ENCODE measurements at places on chromosomes 5 and 9. TPM values are rescaled to one million over a fixed set of nuclear protein-coding genes. Genes with fewer than 3 reads are reported as not detected.
A peak's percentile ranks its signal among the peaks of the same experiment; 100 is the strongest.

- no peak for DNase-seq
Observed at GRCh38 chr5:73214996-73215395, 42.0 kb downstream of the TMEM174 start.

DNA sequence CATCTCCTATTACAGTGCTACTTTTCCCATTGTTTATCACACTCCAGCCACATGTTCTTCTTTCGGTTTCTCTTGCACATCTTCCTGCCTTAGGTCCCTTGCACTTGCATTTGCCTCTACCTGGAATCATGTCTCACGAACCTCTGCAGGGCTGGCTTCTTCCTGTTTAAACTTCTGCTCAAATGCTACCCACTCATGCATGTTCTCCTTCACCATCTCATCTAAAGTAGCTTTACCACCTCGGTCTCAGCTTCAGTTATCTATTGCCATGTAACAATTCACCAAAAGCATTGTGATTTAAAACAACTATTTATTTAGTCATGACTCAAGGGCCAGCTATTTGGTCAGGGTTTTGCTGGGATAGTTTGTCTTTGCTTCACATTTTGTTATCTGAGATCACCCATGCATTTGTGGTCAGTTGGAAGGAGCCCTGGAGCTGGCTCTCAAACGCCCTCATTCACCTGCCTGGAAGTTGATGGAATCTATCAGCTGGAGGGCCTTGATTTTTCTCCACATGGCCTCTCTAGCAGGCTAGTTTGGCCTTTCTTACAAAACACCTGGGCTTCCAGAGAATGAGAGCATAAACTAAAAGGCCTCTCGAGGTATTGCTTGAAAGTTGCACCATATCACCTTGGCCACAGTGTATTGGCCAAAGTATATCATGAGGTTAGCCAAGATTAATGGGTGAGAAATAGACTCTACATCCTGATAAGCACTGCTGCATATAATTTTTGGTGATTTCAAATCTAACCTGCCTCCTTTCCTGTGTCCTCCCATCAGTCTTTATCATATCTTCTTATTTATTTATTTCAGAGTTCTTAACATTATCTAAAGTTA lies 21.4 kb downstream of the SPINK1 start:
- no peak for DNase-seq

Gene IFNE
- total RNA-seq = 0.72 TPM

GRCh38 chr9:89661956-89662717 lies 57.3 kb downstream of the GADD45G start:
- peak; percentile 56 for DNase-seq

Gene PNPLA7
- not detected for total RNA-seq

DNA sequence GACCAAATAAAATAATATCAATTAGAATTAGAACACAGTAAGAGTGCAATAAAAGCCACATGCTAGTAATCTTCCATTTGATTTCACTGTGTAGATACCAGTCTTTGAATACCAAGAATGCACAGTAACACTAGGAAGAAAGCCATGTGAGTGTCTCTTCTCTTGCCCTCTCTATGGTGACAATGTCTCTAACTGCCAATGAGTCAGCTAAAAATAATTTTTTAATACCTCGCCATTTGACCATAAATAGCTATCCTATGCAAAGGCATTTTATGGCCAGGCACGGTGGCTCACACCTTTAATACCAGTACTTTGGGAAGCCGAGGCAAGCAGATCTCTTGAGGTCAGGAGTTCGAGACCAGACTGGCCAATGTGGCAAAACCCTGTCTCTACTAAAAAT lies 30.6 kb downstream of the EDIL3 start:
- no peak for DNase-seq

GRCh38 chr5:50724262-50724661 lies 57.8 kb downstream of the PARP8 start:
- DNase-seq = no peak

Gene ITK
- not detected for total RNA-seq

- DNase-seq = no peak
Observed at GRCh38 chr5:178373711-178374110, 141.1 kb upstream of the PHYKPL start.

GRCh38 chr5:153546566-153546965 lies 56.1 kb downstream of the GRIA1 start:
- DNase-seq = no peak

DNA sequence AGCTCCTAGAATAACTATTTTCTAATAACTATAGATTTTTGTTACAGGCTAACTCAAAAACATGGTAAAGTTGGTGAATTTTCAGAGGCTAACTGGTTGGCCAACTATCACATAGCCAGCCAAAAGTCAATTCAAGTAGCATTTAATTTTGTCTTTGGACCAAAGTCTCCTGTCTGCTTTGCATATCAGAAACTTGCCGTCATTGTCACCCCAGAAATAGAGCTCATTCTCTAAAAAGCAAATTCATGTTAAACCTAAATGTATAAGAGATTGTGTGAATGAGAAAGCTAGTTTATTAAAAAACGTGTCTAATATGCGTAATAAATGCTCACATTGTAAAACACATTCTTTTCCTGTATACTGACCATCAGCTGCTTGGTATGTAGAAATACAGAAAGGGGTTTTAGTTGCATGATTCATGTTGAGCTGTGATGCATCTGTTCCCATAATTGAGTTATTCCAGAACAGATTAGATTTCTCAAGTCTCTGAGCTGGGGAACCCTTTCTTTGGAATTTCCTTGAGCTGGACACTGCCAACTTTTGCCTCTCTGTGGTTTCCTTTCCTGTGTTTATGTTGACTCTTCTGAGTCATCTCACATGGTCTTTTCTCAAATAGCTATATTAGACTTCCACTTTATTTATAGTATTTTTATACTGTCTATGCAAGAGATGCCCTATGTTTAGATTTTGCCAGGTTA lies 7.3 kb downstream of the SRFBP1 start:
- DNase-seq = peak; percentile 95

Gene PCDHB11
- total RNA-seq = 0.20 TPM

Gene DBH
- total RNA-seq = not detected

Gene MRPS2
- 18.1 TPM for total RNA-seq

- DNase-seq = no peak
Observed at GRCh38 chr9:134962065-134962972, 44.6 kb upstream of the FCN1 start.

Gene SCGB3A2
- total RNA-seq = not detected

Gene SPATA31E1
- not detected for total RNA-seq

DNA sequence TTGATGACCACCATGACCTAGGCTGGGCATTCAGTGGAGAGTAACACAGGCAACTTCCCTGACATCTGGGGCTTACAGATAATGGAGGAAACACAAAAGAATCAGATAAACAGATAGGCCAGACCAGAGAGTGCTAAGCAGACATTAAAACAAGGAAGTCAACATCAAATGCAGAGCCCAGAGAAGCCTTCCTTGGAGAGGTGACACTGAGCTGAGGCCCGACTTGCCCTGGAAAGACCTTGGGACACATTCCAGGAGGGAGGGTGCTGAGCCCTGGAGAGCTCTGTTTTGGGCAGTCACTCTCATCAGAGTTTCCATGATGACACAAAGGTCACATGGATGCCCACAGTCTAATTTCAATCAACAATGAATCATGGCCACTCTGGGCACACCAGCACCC lies 31.9 kb upstream of the C5orf58 start:
- no peak for DNase-seq

GRCh38 chr5:86038566-86038965 lies 579.2 kb upstream of the COX7C start:
- no peak for DNase-seq

DNA sequence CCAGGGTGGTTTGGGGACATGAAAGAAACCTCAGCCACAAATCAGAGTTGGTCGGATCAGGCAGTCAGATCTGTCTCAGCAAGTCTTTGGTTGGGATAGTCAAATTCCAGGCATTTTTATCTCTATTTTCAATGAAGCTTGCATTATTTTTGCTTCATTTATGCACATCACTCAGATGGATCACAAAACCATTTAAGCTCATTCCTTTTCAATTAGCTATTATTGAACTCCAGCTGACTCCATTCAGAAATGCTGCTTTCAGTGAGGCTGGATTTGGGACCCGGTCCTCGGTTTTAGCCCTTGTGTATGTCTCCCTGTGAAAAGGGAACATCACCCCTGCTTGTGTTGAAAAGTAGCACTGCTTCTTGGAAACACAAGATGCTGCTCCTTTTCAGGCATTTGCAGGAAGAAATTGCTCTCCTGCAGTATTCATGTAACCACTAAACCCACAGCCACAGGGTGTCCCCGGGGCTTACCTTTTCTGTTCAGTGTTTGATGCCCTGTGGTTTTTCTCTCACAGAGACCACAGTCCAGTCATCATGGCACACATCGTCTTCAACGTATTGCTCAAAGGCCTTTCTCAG lies 232.9 kb downstream of the NFIB start:
- peak; percentile 82 for DNase-seq

DNA sequence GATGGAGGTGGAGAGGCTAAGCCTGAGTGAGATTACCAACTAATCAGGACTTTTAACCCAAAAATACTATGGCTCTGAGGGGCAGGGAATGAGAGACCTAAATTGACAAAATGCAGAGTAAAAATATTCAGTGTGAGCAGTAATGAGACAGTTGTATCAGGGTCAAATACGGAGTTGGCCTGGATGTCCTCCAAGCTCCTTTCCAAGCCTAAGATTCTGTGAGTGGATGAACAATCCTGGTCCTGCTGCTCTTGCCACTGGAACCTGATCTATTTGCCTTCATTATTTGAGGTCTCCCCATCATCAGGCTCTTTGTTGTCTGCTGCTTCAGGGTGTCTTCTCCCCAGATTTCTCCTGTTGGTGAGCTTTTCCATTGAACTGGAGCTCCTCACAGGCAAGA lies 1.1 kb downstream of the PDCD1LG2 start:
- DNase-seq = no peak

GRCh38 chr5:17196697-17197096 lies 20.7 kb upstream of the BASP1 start:
- no peak for DNase-seq

GRCh38 chr9:135701959-135702721 lies at the start of gene KCNT1:
KCNT1 (plus strand) TSS chr9:135702185; CDS start chr9:135702259, 74 bp downstream.
- DNase-seq = peak; percentile 21

Gene TRMT10B
- 2.0 TPM for total RNA-seq

- no peak for DNase-seq
Observed at GRCh38 chr9:4937446-4937845, 47.6 kb upstream of the JAK2 start.

GRCh38 chr5:167785901-167786300 lies 505.5 kb upstream of the WWC1 start:
- no peak for DNase-seq

- DNase-seq = no peak
Observed at GRCh38 chr5:171369056-171369455, 18.6 kb upstream of the NPM1 start.

Data from RPMI7951 (cell line).